Stimulated activated CD8-positive, alpha-beta memory T cell treated with anti-CD3 and anti-CD28 coated beads, Interleukin-4, amount 100 ng/mL, for 1 hour (primary cell): ENCODE measurements at places on chromosomes 7 and 10.

DNA sequence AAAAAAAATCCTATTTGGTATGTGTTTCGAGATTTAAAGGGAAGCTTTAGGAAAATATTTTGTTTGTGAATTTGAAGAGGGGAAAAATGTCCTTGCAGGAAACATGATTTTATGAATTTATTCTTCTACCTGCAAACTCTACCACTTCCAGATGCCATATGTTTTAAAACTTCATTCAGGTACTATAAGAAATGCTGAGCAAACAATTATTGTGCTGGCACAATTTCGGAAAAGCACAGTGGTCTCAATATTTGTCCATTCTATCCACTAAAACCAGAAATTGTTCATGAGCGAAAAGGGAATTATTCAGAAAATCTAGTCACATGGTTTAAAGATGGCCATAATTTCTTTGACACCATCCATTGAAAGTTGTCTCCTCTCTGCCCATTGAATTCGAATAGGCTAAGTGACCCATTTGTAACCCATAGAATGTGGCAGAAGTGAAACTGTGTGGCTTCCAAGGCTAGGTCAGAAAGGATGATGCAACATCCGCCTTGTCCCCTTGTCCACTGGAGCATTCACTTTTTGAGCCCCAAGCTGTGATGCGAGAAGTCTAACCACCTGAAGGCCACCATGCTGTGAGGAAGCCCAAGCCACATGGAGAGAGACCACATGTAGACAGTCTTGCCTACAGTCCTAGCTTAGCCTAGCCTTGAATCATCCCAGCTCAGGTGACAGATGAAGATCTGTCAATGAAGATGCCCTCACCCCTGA lies 189.8 kb upstream of the PRKCQ start:
- DNase-seq = no peak

DNA sequence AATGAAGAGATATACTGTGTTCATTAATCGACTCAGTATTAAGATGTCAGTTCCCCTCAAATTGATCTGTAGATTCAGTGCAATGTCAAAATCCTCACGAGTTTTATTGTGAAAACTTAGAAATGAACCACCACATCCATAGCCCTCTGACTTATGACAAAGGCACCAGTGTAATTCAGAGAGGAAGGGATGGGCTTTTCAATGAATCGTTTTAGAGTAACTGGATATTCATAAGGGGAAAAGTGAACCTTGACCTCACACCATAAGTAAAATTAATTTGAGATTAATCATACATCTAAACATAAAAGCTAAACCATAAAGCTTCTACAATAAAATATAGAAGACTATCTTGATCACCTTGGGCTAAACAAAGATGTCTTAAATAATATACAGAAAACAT lies 128.1 kb downstream of the ELFN1 start:
- DNase-seq = no peak

GRCh38 chr7:50121286-50121685 lies 28.2 kb upstream of the ZPBP start:
- DNase-seq = no peak

- DNase-seq = no peak
Observed at GRCh38 chr10:3595736-3596135, 189.3 kb downstream of the KLF6 start.

DNA sequence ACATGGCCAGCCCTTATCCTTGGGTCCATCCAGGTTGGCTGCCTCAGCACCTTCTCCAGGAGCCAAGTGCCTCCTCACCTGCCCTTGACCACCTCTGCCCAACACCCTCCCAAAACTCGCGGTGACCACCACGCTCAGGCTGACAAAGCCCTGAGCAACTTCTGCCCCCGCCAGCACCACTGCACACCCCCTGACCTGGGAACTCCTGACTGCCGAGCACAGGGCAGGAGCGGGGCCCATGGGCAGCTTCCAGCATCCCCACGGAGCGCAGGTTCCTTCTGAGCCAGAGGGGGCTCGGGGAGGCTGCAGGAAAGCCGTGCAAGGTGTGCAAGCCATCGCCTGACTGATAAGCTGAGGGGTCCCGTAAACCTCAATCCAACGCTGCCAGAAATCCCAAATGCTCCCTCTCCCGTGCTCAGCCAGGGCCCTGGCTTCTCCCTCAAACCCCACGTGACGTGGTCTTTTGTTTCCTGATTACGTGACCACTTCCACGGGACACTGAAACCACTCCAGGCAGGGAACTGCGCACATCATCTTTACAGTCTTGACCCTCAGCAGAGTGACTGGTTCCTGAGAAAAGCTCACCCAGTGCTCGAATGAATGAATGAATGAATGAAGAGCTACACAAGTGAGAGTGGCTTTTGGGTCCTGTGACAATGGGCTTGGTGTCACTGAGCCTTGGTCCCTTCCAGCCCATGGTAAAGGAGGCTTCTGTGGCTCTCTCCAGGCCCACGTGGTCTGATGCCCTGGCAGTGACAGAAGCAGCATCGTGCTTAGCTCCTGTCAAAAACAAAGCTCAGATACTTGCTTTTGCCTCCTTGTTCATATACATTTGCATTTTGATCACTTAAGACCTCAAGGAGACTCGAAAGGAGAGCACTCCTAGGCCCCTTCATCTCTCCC lies 249.8 kb upstream of the PPP2R2D start:
- no peak for DNase-seq

- no peak for DNase-seq
Observed at GRCh38 chr10:118911363-118911762, 118.2 kb upstream of the NANOS1 start.

DNA sequence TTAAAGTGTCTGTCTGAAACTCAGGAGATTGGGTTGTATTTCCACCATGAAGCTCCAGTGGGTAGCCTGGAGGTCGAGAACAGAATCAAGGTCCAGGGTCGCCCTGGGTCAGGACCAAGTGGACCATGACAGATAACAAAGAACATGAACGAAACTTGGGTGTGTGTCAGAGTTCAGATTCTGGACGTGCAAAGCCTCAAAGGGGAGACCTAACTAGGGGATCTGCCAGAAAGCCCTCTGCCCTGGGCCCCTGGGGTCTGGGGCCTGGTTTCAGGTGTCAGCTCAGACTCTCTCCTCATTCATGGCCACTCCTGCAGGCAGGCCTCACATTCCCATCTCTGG lies 1.6 kb downstream of the RASSF4 start:
- DNase-seq = no peak

- no peak for DNase-seq
Observed at GRCh38 chr10:122271076-122271475, at the start of gene BTBD16. TSS of gene BTBD16 (plus strand) at chr10:122271296. CDS start at chr10:122275082, 3,786 bp downstream.

DNA sequence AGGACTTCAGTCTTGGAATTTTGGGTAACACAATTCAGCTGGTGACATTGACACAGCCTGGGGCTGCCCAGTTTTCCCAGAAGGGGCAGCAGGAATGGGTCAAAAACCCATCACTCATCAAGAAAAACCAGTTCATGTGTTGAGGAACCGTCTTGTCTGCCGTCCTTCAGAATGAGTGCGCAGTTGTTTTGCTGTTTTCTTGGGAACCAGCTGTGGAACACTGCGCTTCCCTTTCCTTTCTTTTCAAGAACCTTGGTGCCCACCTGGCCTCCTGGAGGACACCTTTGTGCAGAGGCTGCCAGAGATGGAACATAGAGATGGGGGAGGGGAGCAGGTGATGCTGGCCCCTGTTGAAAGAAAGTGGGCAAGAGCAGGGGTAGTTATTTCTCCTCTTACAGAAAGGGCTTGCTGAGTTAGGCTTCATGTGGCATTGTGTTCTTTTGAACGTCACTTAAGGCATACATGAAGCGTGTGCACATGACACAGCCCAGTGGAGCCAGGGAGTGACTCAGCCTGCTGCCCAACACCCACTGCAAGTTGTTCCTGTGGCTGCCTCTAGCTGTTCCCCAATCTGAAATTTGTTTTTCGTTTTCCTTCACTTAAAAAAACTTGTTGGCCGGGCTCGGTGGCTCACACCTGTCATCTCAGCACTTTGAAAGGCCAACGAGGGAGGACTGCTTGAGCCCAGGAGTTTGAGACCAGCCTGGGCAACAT lies 87.4 kb upstream of the TNS3 start:
- DNase-seq = no peak

DNA sequence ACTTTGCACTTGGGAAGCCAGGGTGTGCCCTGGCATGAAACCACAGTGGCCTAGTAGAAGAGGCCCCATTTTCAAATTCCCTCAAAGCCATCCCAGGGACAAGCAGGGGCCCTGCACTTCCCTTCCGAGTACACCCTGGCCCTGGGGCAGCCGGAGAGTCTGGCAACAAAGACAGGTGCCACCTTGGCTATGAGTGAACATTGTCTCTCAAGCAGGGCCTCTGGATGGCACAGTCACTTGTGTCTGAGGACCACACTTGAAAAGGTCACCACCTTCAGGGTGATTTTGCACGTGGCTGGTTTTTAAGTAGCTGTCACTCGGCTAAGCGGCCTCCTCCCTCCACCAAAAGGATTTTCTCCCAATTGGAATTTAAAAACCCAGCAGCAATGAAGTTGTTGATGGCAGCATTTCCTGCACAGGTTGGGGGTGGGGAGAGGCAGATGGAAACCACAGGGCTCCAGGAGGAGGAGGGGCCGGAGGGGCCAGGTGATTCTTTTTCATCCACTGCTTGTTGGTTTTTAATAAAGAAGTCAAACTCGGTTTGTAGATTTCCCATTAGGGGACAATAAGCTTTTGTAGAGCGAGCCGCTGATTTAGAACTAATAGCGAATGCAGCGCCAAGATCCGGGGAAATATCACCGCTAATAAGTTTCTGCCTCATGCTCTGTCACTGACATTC lies 33.9 kb downstream of the C10orf105 start:
- DNase-seq = no peak

DNA sequence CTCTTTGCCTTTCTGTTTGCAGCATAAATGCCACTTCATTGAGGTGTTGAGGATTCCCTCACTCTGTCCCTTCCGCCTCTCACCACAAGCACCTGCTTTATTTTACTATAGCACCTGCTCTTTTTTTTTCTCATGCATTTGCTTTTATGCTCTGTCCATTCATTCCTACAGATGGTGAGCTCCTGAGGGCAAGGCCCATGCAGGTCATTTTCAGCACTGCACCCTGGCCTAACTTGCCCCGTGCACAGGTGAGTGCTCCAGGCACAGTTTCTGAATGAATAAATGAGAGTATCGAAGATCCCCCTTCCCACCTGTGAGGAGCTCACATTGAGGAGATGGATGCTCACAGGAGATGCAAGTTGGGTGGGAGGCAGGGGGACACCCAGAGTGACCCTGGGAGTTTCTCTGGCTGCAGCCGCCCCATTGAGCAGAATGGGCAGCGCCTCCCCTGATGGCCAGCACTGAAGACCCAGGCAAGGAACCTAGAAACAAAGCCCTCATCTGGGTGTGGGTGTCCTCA lies 1.2 kb upstream of the AKR1E2 start:
- no peak for DNase-seq

- no peak for DNase-seq
Observed at GRCh38 chr7:90720984-90721760, 125.1 kb downstream of the CDK14 start.

- no peak for DNase-seq
Observed at GRCh38 chr10:17599089-17599488, 18.1 kb downstream of the HACD1 start.

DNA sequence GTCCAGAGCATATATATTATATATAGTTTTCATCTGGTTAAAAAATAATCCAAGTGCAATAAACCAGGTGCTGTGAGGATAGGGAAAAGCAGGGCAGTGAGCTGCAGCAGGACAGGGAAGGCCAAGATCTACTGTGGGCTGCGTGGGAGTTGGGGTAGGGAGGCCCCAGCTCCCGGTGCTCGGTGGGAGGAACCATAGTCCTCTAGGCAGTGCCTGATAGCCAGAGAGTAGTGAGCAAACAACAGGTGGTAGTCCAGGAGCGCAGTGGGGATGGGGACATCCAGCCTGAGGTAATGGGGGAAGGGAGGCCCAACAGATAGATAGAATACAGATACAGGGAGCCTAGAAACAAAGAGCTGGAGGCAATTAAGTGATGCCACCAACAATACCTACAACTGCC lies 4.1 kb upstream of the BMPR1A start:
- no peak for DNase-seq

DNA sequence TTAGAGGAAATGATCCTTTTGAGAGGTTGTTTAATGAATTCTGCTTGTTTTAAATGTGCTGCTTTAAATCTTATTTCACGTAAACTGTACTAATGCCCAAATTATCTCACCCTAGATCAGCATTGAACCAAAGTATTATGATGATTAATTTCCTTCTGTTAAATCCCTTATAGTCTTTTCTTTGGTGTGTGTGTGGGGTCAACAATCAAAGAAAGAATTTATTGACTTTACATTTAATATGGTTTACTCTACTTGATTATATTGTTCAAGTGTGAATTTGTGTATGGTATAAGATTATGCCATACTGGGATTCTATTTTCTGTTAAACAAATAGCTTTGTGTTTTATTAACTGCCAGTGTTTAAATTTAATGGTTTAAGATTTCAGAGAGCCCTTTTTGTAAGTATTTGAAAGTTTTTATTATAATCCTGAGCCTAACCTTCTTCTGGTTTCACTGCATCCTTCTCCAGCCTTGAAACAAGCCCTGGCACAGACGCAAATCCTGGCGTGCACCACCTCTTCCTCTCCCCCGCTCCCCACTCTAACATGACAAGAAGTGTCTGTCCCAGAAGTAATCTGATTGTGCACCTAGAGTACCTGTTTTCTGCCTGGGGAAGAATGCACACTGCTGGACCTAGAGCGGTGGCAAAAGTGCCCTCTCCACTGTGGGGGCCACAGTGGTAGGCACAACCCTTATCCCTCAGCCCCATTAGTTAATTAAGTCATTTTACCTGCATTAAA lies 70.6 kb downstream of the KAT6B start:
- no peak for DNase-seq

- DNase-seq = no peak
Observed at GRCh38 chr7:16271990-16272665, 149.2 kb downstream of the CRPPA start.

DNA sequence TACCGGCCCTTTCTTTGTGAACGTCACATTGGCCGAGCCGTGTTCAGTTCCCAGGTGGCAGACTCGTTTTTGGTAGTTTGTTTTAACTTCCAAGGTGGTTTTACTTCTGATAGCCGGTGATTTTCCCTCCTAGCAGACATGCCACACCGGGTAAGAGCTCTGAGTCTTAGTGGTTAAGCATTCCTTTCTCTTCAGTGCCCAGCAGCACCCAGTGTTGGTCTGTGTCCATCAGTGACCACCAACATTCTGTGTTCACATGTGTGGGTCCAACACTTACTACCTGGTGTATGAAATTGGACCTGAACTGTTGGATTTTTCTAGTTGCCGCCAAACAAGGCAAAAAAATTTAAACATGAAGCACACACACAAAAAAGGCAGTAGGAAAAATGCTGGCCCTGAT lies 9.9 kb upstream of the CSGALNACT2 start:
- no peak for DNase-seq

GRCh38 chr7:153941061-153941460 lies 111.1 kb upstream of the DPP6 start:
- no peak for DNase-seq

DNA sequence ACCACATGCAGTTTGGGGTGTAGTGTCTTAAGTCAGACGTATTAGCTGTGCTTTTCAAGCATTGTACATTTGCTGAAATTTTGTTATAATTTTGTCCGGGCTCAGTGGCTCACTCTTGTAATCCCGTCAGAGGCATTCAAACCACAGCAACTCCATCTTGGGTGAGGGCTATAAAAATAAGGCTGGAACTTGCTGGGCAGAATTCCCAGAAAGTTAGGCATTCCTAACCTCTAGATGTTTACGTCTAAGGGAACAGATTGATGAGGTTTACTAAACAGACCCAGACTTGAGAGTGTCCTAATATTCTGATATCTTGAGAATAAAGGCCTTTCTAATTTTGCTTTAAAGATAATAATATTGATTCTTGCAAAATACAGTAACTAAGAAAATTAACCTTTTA lies 957.8 kb downstream of the NXPH1 start:
- DNase-seq = no peak
